ENCODE measurements at places on chromosomes 3 and 15. TPM values are rescaled to one million over a fixed set of nuclear protein-coding genes. Genes with fewer than 3 reads are reported as not detected.

The C15orf62 gene
- total RNA-seq, result 0.16 TPM

The KLHL40 gene
- not detected for total RNA-seq

The GATA2 gene
- 4.8 TPM for total RNA-seq

The PP2D1 gene
- not detected for total RNA-seq

The PPIB gene
- 771 TPM for total RNA-seq

The ZNF502 gene
- total RNA-seq, result 1.8 TPM

The SCAMP5 gene
- 9.3 TPM for total RNA-seq

The HHATL gene
- not detected for total RNA-seq

The STAB1 gene
- not detected for total RNA-seq

The IMPG2 gene
- 0.04 TPM for total RNA-seq

The SMCO1 gene
- not detected for total RNA-seq

The CCK gene
- total RNA-seq, result 1.5 TPM

The LTK gene
- 0.20 TPM for total RNA-seq

The NOX5 gene
- 0.41 TPM for total RNA-seq

The HGD gene
- 19.2 TPM for total RNA-seq

The LRTM1 gene
- not detected for total RNA-seq

The C3orf85 gene
- total RNA-seq, result not detected

The PXYLP1 gene
- 9.7 TPM for total RNA-seq
